ENCODE measurements at places on chromosomes 11 and 22. TPM values are rescaled to one million over a fixed set of nuclear protein-coding genes. Genes with fewer than 3 reads are reported as not detected.

TECTA gene
- 0.87 TPM for total RNA-seq

OR10A2 gene
- not detected for total RNA-seq

GAB4 gene
- total RNA-seq = not detected

LRP4 gene
- total RNA-seq = 1.0 TPM

CTSW gene
- not detected for total RNA-seq
